ENCODE measurements at places on chromosomes 7 and 10.
A peak's percentile ranks its signal among the peaks of the same experiment; 100 is the strongest.

DNA sequence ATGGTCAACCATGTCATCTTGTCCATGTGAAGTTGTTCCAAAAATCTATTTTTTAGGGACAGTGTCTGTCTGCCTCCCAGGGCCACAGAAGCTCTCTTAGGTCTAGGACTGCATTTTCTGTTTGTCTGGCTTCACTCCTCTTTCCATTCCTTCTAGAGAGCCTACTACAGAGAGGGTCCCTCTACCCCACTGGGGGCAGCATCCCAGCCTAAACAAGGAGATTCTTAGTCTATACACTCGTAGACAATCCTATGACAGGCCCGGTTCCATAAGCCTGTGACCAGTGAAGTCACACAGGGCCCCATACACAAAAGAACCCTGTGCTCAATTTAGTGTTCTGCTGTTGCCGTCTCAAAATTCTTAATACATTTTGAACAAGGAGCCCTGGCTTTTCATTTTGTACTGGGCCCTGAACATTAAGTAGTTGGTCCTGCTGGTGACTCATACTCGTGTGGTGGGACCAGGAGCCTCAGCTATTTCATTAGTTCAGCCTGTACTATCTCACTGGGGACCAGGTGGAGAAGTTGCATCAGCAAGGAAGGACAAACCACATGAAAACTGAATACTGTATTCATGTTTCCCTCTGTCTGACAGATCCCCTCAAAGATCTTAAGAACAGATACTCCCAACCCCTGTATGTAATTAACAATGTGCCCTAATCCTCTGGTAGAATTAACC is 23.5 kb upstream of the FAM180A start:
- peak; percentile 22 for DNase-seq

GRCh38 chr7:101626758-101627157 is 2.3 kb downstream of the MYL10 start:
- no peak for DNase-seq

DNA sequence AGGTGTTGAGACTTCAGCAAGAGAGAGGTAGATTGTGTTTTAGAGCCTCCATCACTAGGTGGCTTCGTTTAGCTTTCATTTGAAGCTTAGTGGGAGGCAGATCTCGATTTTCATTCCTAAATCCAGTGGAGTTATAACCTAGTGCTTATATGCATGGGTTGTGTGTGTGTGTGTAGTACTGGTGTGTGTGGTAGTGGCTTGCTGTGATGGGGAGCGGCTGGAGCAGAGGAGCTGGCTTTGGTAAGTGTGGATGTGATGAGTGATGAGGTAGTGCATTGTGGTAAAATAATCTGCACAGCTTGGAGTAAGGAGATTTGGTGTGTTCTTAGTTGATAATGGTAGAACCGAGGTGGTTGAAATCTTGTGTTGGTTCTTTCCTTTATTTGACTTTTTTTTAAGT is 43.2 kb downstream of the AP3M1 start:
- no peak for DNase-seq

DNA sequence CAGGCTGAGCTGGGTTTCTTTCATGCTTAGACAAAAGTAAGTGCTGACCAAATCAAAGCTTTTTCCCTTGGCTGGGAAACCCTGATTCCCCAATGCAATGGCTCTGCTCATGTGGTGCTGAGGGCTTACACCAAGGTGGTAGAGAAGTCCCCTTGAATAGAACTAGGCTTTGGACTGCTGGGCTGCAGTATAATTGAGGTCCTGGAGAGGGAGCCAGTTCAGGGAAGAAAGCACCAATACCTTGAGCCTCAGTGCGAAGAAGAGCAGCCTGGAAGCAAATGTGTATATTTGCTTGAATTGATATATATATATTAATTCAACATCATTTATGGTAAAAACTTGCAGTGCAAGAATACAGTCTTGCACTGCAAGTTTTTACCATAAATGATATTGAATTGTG is 391.1 kb downstream of the RPS24 start:
- DNase-seq, result no peak

DNA sequence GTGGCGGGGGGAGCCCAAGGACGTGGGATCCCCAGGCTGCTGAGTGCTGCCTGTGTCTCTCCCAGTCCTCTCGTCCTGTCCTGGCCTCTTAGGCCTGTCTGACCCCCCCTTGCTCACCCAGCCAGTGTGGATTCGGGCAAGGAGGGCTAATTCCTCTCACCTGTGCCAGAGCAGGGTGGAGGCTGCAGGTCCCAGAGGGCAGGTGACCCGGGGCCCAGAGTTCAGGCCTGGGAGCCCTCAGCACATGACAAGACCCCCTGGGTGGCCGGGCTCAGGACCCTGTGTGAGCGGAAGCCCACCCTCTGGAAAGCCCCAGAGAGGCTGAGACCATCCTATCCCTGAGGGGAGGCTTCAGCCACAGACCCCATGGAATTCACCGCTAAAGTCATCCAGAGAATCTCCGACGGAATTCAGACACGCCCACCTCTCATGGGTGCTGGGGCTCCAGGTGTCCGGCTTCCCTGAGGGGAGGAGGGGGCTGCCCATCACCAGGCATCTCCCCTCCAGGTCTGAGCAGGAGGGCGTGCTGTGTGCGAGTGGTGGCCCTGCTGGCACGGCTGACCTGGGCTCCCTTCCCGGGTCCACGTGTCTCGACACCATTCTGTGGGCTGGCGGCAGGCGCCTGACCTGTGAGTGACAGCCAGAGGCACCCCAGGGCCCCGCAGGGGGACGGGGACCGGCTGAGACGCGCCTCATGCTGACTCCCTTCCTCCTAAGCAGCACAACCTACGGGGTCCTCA is 5.0 kb downstream of the KNDC1 start:
- DNase-seq, result no peak

DNA sequence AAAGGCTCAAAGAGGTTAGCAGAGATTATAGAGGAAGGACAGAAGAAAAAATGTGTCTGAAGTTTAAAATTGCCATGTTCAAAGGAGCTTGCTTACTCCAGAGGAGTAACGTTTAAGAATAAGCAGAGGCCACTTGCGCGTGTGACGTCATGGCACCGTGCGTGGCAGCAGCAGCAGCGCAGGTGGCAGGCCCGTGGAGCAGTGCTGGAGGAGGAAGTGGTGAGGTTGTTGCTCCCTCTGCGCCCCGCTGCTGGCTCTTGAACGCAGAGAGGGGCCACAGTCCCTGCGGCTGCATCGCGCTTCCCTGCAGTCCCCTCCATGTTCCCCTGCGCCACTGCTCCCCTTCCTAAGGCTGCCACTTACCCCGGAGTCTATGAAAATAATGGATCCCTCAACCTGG is 37.5 kb downstream of the GDI2 start:
- DNase-seq, result no peak

GRCh38 chr10:6721964-6722615 is 142.0 kb upstream of the PRKCQ start:
- DNase-seq, result peak; percentile 74

GRCh38 chr10:14926722-14927416 is 27.0 kb downstream of the DCLRE1C start:
- no peak for DNase-seq

- DNase-seq, result no peak
Measured at GRCh38 chr10:43866712-43867111, 218.0 kb upstream of the ZNF32 start.

GRCh38 chr7:88109612-88110011 is 110.2 kb downstream of the SRI start:
- no peak for DNase-seq

- peak; percentile 24 for DNase-seq
Measured at GRCh38 chr10:105188737-105189462, 547.8 kb downstream of the SORCS3 start.

DNA sequence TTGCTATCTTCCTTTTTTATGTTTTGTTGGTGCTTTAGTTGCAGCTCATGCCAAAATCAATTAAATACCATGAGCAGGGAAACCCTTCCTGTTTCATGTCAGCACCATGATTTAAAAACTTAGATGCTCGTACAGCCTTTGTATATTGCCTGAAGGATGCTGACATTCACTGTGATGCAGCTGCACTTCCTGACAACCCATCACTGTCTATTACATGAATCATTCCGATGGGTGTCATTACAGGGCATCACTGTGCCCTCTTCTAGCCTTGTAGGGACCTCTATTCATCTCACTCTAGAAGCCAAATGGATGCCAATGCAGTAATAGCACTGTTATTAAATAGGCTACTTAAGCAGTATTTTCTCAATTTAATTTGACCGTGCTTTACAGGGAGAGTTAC is 18.3 kb upstream of the ITGB1 start:
- no peak for DNase-seq

DNA sequence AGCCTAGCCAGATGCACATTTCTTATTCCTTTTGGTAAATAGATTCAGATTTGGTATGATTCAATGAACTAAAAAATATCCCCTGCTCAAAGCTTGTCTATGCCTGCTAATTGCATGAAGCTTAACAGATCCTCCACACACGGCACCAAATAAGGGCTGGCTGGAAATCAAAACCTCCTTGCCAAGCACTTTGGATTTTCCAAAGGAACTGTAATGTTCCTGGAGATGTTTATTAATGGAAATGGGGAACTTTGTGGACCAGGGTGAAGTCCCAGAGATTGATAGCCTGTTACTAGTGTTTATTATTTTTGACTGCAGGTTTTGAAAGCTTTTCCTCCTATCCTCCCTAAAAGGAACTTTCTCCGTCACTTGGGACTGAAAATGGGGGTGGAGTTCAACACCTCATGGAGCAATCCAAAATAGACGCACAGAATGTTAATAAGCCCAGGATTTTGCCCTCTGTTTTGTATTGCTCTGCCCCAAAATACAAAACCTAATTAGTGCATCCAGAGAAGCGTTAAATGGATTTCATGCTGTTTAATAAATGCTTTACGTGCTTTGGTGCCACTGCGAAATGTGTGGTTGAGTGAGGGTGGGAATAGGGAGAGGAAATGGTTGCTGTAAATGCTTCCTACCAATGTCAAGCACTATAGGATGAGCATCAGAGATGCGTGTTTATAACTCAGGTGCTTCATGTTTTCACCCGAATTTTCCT is 1027.7 kb downstream of the LRMDA start:
- DNase-seq, result no peak

DNA sequence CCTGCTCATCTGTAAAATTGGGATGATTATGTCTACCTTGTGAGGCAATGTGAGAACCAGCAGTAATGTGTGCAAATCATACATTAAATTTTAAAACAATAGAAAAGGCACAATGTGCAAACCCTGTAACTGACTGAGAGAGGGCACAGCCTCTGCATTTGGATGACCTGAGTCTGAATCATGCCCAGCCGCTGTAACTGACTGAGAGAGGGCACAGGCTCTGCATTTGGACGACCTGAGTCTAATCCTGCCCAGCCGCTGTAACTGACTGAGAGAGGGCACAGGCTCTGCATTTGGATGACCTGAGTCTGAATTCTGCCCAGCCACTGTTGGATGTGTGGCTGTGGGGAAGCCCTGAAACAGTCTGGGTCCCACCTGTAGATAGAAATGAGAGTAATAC is 351.5 kb upstream of the SHH start:
- DNase-seq, result no peak

GRCh38 chr7:87564296-87564963 is 36.3 kb downstream of the ABCB1 start:
- no peak for DNase-seq

DNA sequence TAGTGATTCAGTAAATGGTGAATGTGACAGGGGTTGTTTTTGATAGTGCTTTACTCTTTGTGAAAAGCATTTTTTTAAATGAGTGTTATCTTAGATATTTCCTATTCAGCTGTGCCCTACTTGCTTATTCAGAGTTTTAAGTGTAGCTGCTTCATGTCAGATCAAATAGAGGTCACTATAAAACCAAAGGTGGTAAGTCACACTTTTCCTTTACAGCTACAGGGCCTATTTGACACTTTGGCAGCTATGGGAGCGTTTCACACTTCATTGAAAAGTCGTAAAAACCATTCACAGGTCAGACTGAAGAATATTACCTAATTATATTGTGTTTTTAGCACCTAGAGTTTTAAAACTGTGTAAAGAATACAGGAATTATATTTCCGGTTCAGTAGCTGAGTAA is 67.3 kb downstream of the ANKIB1 start:
- no peak for DNase-seq

- DNase-seq, result no peak
Measured at GRCh38 chr10:63173468-63174232, 40.5 kb downstream of the NRBF2 start.

- DNase-seq, result peak; percentile 37
Measured at GRCh38 chr10:100345570-100346330, 1.3 kb upstream of the SCD start.

DNA sequence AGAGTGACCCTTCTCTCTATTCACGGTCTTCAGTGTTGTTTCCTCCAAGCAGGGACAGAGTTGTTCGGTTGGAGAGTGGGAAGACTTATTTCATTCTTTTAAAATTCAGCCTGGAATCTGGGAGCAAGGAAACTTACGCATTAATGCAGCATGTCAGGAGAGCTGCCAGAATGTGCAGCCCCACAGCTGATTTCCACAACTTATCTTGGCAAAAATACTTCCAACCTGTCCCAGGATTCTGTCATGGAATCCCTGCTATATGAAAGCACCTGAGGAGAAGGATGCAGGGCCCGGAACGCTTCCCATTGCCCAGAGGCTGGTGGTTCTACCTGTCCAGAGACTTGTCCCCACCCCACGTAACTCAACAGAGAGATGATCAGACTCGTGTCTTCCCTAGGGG is 86.9 kb upstream of the MKI67 start:
- no peak for DNase-seq

DNA sequence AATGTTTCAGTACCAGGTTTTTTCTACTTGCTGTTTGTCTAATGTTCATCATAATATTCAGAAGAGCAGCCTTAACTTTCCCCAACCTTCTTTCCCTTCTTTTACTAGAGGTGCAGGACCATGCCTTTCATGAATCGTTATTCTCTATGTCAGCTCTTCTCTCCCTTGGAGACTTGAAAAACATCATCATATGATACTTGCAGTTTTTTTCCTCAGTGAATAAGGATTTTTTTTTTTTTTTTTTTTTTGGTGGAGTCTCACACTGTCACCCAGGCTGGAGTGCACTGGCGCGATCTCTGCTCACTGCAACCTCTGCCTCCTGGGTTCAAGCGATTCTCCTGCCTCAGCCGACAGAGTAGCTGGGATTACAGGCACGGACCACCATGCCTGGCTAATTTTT is 30.1 kb downstream of the SMNDC1 start:
- DNase-seq, result no peak

Data from HS-5 (cell line).